ENCODE measurements at places on chromosomes 5 and 9. TPM values are rescaled to one million over a fixed set of nuclear protein-coding genes. Genes with fewer than 3 reads are reported as not detected.

GRCh38 chr9:126420643-126421564 is 94.3 kb downstream of the MVB12B start:
- DNase-seq = peak; percentile 15

DNA sequence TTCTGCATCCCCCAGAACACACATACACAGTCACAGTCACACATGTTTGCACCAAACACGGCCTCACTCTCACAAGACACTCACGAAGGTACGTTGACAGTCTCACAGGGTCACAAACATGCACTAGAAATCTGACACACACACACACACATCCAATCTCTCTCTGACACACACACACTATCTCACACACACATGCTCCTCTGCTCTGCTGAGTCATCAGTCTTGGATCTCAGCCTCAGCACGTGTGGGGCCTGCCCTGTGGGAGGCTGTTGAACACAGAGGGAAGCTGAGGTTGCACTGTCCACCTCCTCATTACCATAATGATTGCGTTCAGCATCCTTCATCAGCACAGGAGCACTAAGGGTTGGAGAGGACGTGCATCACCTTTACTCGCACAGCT is 188.8 kb downstream of the MTRR start:
- DNase-seq = no peak

GRCh38 chr5:114266374-114266773 is 95.5 kb upstream of the KCNN2 start:
- DNase-seq = no peak

The SLC6A19 gene
- not detected for total RNA-seq

GRCh38 chr9:129184219-129184524 is 6.1 kb upstream of the IER5L start:
- no peak for DNase-seq

- no peak for DNase-seq
Observed at GRCh38 chr9:38285236-38285635, 107.3 kb upstream of the ALDH1B1 start.

The TBC1D2 gene
- 9.8 TPM for total RNA-seq

The ADGRD2 gene
- total RNA-seq = not detected

- DNase-seq = no peak
Observed at GRCh38 chr5:163330723-163331668, 106.4 kb upstream of the CCNG1 start.

The ROR2 gene
- 15.7 TPM for total RNA-seq

DNA sequence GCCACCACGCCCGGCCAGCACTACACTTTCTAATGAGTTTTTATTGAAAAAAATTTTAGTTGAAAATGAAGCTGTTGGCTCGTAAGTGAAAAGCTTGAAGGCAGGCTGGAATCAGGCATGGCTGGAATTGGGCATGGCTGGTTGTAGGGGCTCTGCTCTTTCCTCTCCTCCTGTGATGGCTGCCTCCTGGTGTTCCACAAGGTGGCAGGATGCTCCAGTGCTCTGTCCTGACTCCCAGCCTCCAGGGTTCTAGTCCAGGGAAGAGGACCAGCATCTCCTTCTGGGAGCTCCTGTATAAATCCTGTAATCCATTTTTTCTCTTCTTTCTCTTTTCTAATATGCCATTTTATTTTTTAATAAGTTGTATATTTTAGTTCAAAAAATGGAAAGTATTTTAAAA is 57.2 kb upstream of the DHFR start:
- DNase-seq = peak; percentile 19

The KDM3B gene
- total RNA-seq = 65.1 TPM

DNA sequence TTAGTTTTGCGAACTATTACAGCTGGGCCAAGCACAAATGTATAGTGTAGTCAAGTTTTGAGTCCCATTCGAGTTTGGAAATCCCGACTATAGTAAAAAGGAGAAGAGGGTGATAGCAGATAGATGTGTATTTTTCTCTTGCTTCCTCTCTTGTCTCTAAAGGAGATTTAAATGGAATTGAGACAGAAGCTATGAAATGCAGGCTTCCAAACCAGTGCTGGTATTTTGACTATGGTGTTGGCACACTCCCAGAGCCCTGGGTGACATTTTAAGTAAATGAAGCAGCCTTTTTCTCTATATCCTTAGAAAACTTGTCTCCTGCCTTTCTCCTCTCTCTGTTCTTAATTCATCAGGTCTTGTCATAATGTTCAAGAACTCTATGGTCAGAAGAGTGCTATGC is 17.7 kb upstream of the AUH start:
- no peak for DNase-seq

DNA sequence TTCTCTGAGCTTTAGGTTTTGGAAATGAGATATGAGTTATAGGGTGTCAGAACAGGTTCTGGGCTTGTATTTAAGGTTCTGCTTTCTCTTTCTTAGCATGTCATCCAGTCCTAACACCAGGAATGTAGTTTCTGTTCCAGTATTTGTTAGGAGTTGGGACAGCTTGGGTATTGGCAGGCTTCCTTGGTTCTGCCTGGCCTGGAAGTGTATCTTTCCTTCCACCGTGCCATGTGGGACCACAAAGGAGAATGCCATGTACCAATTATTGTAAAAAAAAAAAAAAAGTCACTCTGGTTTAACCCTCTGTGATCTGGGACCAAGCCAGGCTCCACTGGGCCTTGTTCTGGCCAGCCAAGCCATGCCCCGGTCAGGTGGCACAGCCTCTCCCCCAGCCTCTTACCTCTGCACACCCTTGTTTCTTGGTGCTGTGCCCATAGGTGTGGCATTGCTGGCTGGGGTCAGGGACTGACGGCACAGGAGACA is 47.8 kb downstream of the ARHGAP26 start:
- no peak for DNase-seq

The PCDHB6 gene
- not detected for total RNA-seq

GRCh38 chr5:154618696-154619095 is 136.5 kb upstream of the LARP1 start:
- DNase-seq = no peak

The DND1 gene
- total RNA-seq = 2.3 TPM

DNA sequence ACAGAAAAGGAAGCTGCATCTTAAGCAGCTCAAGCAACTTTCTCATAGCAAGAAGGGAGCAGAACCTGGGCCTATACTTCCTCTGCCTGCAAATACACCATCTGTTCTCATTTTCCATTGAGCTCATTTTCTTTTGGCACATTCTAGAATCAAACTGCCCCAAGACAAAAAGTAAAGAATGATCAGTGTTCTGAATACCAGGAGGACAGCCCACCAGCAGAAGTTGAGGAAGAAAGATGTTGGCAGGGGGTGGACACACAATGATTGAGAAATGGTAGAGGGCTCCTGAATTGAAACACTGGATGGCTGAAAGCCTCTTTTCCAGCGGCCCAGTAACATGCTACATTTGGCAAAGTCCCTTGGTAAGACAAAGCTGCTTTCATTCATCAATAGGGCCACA is 171.8 kb downstream of the MED10 start:
- no peak for DNase-seq

The ZDHHC11B gene
- 3.8 TPM for total RNA-seq

- no peak for DNase-seq
Observed at GRCh38 chr5:21173526-21173925, 1185.5 kb upstream of the CDH18 start.

The FUT7 gene
- total RNA-seq = not detected

DNA sequence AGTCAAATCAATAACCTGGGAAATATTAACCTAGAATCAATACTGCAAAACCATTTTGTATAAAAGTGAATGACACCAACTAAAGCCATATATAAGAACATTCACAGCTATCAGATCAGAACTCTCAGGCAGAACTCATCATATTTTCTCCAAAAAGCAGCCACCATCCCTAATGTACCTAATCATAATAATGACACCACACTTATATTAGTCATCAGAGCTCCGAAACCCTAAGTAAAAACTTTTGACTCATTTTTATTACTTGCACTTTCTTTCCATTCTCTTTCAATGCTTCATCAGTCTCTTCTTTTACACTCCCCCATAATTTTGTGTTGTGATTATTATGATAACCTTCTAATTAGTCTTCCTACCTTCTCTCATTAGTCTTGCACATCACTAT is 45.3 kb downstream of the INSL6 start:
- no peak for DNase-seq

DNA sequence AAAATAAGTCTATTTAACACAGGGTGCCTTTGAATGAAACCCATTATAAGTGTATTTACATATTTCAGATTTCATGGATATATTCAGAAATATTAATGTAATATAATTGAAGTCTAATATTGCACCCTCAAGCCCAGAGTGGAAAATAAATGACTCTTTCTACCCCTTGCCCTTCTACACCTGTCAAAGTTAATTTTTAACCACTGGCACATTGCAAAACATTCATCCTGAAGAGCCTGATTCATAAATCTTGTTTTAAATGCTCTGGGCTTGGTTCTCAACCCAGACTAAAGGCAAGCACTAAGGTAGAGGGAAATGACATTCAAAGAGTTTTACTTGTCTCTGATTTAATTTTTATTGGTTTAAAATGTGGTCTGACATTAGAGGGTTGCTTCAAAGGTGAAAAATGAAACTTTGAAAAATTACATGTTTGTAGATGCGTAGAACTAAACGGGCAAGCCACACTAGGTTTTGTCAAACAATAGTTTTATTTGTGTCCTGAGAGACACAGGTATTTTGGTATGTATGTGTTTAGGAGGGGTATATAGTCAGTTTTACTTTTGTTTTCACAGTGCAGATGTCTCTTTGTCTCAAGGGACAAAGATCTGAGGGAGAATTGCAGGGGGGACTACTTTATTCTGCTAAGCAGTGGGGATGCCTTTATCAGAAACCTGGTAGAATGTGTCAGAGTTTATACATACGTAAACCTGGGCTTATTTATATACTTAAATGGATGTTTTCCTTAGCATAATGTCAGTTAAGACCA is 69.7 kb downstream of the PIK3R1 start:
- no peak for DNase-seq

The GFRA3 gene
- not detected for total RNA-seq

The CCDC192 gene
- not detected for total RNA-seq

DNA sequence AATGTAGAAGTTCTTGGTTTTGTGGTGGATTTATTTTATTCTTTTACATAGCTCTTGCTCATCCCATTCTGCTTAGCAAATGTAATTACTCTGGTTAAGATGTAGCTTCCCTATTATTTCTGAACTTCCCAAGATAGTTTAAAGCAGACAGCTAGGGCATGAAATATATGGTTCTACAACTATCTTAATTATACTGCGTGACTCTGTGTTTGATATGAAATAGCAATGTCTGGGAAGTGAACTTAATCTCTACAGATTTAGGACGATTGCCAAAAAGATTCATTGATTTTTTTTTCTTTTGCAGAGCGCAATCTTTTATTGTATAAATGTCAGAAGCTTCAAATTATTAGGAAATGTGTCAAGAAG is 529.3 kb upstream of the ZNF608 start:
- DNase-seq = no peak

The LCN1 gene
- total RNA-seq = not detected

DNA sequence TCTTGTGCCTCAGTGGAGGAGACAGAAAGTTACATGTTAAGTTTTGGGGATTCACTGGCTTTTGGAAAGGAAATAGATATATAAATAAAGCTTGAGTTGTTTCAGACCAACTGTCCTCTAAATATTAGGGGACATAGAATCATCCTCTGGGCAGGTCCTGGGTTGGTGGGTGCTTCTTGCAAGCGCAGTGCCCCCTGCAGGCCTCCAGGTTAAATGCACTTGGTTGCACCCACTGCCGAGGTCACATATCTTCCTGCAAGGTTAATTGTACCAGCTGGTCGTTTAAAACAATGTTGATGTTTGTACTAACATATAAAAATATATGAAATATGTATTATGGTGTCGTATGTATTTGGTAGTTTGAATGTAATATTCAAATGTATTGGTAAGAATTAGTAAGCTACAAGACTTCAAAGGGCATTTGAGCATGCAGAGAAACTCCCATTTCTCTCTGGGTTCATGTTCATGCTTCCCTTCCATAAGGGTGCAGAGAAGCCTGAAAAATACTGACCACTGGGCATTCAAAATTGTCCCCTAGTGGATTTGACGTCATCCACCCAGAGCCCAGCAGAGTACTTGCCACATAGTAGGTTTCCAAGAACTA is 87.0 kb downstream of the ZNF618 start:
- peak; percentile 22 for DNase-seq

GRCh38 chr5:131379723-131380122 is 115.9 kb downstream of the CDC42SE2 start:
- DNase-seq = no peak

Measured in HCT116 (cell line).